ENCODE measurements at places on chromosomes 4 and X.

GRCh38 chrX:130174045-130174704, 2.4 kb downstream of the RAB33A start:
- no peak for DNase-seq

- DNase-seq: no peak
Measured at GRCh38 chr4:183099537-183100297, 660 bp downstream of the WWC2 start.

DNA sequence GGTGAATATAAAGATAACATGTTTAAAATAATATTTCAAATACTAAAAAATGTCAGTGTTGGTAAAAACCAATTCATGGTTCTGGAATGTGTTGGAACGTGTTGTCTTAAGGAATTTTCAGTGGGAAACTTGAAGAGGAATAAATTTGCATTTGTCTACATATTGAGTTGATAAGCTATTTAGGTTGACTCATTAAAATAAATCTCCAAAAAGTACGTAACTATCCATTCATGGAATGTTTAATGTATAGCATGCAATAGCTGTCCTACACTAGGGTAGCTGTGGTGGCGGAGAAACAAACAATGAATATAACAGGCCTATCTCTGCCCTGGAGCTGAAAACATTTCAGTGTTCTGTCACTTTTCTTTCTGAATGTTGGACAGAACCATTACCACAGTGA, 20.3 kb downstream of the SHISA3 start:
- no peak for DNase-seq

GRCh38 chrX:105461016-105461415, 240.5 kb upstream of the TEX13A start:
- DNase-seq: no peak

DNA sequence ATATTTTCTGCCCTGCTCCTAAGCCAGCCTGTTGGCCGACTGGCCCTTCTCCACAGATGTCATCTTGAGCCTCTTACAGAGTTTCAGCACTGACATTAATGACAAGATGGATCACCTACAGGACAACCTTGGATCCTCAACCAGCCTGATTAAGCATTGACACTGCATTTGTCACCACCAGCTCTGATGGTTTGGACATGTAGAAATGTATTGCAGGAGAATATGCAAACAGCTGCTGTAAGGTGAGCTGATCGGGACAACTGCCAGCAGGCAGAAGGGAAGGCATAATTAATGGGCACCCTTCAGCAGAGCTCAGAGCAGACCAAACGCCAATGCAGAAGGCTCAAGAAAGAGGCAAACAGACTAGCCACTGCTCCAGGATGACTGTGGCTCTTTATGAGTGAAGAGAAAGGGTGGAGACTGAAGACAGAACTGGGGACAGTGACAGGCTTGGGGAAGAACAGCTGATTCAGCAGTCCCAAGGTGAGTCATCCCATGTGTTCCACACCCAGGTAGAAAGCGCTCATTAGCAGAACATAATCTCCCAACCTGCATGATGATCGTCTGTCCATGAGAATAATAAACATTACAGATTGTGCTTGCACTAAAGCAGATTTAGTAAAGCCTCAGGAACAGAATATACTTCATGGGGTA, 6.7 kb downstream of the CORIN start:
- DNase-seq: no peak
